Pancreas (tissue), 10 donors: ENCODE measurements at places on chromosomes 1 and 21. TPM values are rescaled to one million over a fixed set of nuclear protein-coding genes. Genes with fewer than 3 reads are reported as not detected.

- DNase-seq: no peak
Measured at GRCh38 chr1:157958263-157958662, 35.2 kb upstream of the KIRREL1 start.

Gene SLC44A5
- 3.4 TPM for total RNA-seq

Gene FMOD
- total RNA-seq: 4.3 TPM

GRCh38 chr1:47507881-47508701, 70.2 kb downstream of the FOXD2 start:
- peak; percentile 43 for DNase-seq

DNA sequence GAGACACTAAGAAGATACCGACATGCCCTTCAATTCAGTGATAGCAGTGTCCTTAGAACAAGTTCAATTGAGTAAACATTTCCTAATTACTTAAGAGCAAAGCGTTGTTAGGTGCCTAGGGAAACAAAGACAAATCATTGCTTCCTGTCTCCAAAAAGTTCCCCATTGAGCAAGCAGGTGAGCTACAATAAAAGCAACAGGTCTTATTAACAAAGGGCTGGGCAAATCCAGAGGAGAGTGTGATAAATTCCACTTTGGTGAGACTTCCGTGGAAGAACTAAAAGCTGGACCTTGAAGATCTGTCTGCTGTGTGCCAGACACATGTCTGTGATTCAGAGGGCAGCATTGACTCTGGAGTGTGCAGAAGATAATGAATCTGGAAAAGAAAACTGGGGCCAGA, 1.9 kb upstream of the TUT4 start:
- no peak for DNase-seq

GRCh38 chr1:172378109-172378760, 42.2 kb upstream of the C1orf105 start:
- no peak for DNase-seq

GRCh38 chr1:18110968-18111367, 3.4 kb downstream of the IGSF21 start:
- no peak for DNase-seq

Gene ARHGEF10L
- 49.5 TPM for total RNA-seq

GRCh38 chr1:109531826-109532364, 7.8 kb upstream of the GPR61 start:
- DNase-seq: no peak

DNA sequence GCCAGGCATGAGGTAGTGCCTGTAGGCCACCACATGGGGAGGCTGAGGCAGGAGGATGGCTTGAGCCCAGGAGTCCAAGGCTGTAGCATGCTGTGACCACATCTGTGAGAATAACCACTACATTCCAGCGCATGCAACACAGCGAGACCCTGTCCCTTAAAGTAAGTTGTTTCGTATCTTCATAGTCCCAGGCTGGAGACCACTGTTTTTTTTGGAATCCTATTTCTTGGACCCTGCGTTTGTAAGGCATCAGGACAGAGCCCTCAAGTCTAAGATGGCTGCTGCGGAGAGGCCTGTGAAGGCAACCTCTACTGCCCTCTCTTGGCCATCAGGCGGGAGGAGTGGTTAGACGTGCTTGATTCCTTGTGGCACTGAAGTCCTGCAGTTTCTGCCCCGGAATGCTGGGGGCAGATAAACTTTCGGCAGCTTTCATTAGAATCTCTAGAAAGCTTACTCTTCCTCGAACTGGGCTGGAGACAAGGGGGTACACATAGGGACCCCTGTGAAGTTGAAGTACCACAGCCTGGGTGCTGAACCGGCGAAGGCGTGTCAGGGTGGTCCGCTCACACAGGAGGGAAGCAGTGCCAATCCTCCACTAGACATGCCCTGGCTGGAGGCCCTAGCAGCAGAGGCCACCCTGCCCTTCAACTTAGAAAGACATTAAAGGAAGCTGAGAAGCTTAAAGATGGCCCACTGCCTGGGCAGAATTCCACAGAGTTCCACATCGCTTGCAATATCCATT, 36.6 kb downstream of the RABIF start:
- DNase-seq: peak; percentile 41
